ENCODE measurements at places on chromosomes 4 and X.
A peak's percentile ranks its signal among the peaks of the same experiment; 100 is the strongest.

DNA sequence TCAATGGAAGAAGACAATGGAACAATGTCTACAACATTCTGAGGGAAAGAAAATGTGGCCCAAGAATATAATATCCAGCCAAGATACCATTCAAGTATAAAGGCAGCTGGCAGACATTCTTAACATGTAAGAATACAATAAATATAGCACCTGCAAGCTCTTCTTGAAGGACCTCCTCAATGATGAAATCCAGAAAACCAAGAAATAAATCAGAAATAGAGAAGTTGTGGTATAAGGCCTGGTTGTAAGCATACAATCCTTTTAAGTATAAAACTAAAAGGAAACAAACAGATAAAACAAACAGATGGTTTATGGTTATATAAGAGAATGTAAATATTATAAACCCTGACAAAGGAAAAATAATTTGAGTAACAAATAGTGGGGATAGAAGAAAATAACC lies 33.4 kb downstream of the SYTL4 start:
- DNase-seq, result no peak

DNA sequence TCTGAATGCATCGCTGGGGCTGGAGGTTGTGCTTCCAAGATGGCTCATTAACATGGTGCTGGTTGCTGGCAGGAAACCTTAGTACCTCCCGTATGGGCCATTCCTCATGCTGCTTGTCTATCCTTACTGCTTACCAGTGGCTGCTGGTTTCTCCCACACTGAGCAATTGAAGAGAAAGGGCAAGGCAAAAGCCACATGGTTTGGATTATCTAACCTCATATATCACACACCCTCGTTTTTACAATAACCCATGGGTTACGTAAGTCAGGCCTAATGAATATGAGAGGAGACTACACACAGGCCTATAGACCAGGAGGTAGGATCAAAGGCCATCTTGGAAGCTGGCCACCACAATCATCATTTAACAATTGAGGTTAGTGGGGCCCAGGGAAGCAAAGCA lies 141.8 kb upstream of the EDNRA start:
- DNase-seq, result no peak

DNA sequence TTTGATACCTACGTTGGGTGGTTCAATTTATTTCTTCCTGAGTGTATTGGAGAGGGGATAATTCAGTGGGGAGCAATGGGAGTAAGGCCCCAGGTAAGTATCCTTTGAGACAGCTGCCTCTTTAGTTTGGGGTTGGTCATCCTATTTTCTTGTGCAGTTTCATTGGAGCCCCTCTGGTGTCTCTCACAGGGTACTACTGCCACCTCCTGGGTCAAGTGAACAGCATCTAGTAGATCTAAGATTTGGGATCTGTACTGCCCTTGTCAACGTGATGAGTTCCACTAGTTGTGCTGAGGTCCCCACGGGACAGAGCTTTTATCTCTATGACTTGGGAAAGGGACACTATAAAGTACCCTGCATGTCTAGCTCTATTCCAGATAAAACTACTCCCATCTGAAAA lies 80.6 kb downstream of the PBDC1 start:
- peak; percentile 3 for DNase-seq

GRCh38 chrX:9670136-9670814 lies 95.4 kb downstream of the GPR143 start:
- no peak for DNase-seq

DNA sequence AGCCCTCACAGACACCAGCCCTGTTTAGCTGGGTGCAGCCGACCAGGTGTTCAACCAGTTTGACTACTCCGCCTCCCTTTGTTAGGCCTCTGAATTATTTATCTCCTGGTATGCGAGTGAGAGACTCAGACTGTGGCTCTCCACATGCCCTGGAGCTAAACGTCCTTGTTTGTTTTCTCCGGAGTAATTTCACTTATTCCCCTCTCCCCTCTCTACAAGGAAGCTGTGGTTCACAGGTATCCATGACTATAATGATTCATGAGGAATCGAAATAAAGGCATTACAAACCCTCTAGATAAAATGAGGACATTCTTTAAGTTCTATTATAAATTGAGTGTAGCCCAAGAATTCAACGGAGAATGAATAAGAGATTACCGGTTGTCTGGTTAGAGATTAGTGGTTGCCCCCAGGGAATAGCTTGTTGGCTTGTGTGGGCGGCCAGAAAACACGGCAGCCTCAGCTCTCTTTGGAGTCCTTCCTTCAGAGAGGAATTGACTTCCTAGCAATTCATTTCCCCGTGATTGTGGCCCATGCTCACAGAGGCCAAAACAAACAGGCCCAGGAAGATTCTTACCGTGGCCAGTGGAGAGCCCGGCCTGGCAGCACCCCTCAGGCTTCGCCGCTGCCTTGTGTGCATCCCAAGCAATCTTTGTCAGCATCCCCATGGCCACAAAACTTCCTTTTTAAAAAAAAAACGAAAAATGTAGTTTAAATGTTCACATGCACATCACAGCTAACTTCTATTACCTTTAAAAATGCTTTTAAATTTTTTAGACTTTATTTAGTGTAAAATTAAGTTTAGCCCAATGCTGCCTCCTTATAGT lies 60.2 kb upstream of the CBR4 start:
- no peak for DNase-seq

DNA sequence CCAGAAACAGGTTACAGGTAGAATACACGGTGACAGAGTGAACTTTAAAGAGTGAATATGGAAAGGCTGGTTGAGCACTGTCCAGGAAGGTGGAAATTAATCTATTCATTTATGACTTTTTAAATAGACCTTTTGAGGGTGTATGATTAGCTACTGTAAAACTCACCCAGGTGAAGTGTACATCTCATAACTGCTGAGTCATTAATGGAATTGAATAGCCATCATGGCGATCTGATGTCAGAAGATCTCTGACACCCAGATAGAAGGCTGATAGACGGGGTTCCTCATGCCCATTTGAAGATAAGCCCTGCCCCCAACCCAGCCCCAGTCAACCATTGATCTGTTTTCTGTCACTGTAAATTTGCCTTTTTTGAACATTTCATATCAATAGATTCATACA lies 84.0 kb downstream of the PRSS12 start:
- DNase-seq, result no peak

DNA sequence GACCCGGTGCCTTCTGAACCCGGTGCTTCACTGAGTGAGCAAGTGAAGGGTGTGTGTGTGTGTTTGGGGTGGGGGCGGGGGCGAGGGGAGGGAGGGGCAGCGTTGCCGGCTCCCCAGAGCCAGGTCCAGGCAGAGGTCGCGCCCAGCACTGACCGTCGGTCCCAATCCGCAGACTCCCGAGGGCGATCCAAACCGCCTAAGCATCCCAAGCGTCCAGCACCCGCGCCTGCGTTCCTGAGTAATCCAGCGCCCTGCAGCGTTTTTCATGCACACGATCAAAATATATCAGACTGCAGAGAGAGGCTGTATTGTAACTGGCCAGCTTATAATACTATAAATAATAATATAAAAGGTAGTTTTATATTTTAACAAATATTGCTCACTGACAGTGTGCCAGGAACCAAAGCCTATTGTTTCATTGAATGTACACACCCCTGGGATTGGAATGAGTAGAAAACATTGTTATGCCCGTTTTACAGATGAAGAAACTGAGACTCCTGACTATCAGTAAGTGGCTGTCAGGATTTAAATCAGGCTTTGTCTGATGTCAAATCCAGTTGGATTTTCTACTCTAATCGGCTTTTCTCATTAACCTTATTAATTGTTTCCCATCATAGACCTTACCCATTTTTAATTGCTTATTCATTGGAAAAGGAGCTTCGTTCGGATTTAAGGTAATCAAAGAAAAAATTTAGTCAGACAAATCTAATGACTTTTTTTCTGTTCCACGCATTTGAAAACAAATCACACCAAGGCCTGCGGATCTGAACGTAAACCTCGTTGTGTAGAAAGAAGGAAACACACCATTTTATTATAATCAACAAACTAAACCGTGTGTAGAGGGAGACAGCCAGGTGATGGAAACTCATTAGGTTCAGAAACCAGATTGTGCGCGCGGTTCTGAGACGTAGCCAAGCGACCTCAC lies 4.0 kb upstream of the NKX3-2 start:
- DNase-seq, result no peak

DNA sequence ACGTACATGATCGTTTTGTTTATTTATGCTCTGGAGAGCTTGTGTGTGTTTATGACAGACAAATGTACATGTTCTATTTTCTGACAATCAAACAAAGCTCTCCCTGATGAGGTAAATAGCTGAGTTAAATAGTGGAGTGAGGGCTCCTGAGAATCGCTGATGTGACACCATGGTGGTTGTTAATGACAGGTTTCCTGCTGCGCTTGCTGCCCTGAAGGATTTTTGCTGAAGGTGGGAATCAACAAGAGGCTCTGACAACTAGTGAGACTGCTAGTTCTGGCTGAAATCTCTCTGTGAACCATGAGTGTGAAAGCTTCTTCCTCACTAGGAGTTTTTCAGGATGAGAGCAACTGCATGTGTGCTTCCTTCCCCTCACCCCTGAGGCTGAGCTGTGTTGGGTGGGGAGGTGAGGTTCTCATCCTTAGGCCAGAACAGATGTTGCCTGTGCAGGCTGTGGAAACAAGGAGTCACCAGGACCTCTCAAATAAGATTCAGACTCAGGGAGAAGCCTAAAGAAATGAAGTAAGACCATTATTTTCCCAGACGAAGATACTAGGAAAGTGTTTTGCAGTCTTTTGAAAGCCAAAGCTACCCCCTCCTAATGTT lies 173.4 kb upstream of the JADE1 start:
- no peak for DNase-seq

- no peak for DNase-seq
Observed at GRCh38 chr4:8274765-8275547, 5.4 kb downstream of the HTRA3 start.

- no peak for DNase-seq
Observed at GRCh38 chr4:4425696-4426095, 38.8 kb downstream of the NSG1 start.

DNA sequence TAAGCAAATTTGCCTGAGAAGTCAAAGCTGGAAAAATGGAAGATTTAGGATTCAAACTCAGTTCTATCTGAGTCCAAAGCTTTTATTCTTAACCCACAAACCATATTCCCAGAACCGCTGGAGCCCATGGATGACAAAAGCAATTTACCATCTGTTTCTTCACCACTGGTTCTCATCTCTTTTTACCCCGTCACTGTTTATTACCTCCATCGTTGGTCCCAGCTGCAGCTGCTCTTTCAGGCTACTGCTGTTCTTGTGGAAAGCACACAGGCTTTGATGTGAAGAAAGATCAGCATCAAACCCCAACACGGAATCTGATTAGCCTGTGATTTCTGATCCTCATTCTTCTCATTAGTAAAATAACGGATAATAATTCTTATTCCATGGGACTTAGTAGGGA lies 9.5 kb downstream of the FBXO8 start:
- DNase-seq, result no peak

- DNase-seq, result no peak
Observed at GRCh38 chrX:67524950-67525691, 18.7 kb upstream of the AR start.

- DNase-seq, result no peak
Observed at GRCh38 chr4:1874201-1874600, 3.0 kb downstream of the NSD2 start.

DNA sequence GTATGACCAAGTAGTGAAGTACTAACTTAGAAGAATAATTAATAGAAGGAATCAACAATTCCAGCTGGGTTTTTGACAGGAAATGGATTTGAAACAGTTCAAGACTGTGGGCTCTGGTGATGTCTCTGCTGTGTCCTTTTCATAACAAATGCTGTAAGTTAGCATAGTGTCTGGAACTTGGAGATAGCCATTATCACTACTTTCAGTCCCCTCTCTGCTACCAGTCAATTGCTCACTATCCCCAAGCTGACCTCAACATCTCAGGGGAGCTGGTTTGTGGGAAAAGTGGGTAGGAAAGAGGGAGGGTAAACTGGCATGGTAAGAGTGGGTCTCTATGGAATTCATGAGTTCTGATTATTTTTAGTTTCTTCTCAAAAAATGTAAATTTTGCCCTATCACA lies 231.4 kb upstream of the MID1 start:
- DNase-seq, result no peak

- DNase-seq, result no peak
Observed at GRCh38 chr4:129223945-129224344, 128.0 kb downstream of the C4orf33 start.

DNA sequence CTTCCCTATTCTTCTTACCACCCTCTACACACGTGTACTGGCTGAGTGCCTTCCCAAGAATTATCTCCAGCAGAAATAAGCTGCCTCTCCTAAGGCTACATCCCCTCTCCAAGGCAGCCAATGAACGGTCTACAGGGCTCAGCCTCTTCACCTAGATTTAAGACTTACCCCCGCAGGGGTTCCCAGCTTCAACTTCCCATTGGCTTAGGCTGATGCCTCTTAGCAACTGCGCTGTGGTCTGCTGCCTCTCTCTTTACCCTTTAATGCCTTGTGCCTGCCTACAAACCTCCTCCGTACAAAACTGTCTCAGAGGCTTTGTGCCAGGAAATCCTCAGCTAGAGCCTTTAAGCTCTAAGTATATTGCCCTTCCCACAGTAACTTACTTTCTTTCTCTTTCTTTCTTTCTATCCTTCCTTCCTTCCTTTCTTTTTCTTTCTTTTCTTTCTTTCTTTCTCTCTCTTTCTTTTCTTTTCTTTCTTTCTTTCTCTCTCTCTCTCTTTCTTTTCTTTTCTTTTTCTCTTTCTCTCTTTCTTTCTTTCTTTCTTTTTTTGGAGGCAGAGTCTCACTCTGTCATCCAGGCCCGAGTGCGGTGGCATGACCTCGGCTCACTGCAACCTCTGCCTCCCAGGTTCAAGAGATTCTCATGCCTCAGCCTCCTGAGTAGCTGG lies 15.1 kb upstream of the PIGA start:
- DNase-seq, result no peak
